ENCODE measurements at places on chromosomes 13 and 19.

DNA sequence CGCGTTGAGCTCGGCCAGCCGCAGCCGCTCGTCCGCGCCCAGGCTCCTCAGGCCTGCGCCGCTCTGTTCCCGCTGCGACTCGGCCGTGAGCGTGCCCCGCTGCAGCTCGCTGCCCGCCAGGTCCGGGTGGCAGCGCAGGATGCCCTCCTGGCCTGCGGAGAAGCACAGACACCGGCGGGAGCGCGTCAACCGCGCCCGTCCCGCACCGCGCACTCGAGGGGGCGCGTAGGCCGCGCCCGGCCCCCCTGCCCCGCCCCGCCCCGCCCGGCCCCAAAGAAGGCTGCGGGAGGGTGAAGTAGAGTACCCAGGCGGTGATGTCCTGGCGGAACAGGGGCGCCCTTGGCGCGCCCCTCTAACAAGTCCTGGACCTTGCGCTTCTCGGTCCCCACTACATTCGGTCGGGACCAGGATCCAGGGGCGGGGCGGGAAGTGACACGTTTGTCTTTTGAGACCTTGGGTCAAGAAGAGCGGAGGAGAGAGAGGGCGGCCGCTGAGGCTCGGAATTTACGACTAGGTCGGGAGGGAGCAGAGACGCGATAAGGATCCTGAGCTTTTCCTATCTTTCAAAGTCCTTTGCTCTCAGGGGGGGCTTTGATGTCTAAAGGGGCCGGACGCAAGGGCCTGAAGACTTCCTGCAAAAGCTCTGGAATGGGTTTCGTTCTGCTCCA is 9.3 kb upstream of the CDX2 start:
- DNase-seq = no peak

- DNase-seq = no peak
Measured at GRCh38 chr13:68066879-68067513, 836.9 kb upstream of the PCDH9 start.

DNA sequence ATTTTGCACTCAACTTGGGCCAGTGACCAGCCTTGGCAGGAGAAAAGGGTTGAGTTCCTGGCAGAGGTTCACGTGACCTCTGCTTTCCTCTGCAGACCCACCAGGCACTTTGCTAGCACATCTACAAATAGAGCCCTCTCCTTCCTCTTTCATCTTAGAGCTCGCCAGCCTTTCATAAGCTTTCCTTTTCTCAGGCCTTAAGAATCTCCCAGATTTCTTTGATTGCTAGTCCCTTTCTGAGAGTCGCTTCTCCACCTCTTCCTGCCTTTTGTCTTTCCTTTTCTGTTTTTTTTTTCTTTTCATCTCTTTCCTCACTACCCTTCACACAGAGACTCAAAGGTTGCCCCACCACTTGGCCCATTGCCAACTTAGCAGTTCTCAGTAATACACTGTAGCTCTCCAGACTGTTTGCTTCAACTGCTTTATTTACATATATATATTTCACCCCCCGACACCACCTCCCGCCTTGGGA is 375.7 kb upstream of the SPRY2 start:
- no peak for DNase-seq

GRCh38 chr13:51412431-51412830 is 40.4 kb downstream of the INTS6 start:
- DNase-seq = no peak

DNA sequence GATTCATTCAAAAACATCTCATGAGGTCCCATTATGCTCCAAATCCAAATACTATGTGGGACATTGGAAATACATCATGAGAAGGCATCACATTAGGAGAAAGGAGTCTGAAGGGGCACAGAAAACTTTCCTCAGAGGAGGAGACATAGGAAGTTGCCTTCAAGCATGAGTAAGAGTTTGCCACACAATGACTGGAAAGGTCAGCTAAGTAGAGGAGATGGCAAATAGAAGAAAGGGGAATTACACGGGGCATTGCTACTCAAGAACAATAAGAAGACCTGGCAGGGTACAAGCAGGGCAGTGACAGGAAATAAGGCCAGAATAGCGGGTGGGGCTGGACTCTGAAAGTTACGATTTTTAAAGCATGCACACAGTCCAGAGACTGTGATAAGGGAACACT is 231.6 kb downstream of the SPRY2 start:
- no peak for DNase-seq

DNA sequence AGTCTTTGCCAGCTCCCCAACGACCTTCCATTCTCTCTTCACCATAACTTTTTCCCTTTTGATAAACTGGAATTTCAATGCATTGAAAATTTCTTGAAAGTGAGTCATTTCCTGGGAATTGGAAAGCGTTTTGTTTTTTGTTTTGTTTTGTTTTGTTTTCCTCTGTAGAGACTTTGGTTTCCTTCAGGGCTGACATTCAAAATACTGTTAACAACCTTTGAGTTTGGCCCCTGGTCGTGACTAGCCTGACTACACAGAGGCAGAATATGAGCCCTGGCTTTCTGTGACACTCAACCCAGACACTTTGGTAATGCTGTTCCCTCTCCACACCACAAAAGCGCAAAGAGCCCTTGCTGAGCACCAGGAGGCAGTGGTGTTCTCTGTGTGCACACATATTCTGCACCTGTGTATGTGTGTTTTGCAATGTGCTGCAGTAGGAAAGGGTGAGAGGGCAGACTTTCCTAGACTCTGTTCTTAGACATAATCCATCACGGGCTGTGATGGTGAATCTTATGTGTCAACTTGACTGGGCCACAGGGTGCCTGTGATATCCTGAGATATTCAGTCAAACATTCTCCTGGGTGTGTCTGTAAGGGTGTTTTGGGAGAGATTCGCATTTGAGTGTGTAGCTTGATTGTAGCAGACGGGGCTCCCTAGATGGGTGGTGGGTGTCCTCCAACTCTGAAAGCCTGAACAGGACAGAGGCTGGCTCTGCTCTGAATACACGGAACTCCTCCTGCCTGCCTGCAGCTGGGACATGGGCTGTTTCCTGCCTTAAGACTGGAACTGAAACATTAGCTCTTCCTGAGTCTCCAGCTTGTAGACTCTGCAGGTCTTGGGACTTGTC is 29.5 kb upstream of the ANKRD10 start:
- no peak for DNase-seq

DNA sequence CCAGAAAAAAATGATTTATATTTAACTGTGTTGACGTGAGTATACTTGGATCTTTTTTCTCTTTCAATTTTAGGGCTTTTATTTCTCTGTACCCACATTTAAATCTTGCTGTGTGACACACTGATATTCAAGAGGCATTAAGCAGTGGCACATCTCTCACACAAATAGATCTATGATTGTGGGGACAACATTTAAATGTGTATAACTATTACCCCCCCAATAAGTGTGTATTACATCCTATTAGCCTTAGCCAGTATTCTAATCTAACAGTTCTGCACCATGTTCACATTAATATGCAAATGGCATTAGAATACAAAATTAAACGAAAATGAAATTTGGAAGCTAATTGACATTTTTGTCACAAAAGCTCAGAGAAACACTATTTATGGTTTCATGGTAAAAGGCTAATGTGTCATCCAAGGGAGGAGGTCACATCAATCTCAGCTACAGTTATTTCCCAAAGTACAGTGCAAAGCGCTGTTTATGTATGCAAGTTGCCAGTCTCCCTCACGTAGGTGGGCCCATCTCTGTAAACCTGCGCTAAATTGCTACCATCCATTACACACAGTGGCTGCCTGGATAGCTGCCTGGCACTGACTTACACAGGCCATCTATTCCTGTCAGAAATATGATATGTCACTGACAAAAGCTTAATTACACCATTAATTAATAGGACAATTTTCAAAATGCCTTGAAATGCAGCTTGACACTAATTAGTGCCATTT is 984.7 kb upstream of the PCDH9 start:
- no peak for DNase-seq

DNA sequence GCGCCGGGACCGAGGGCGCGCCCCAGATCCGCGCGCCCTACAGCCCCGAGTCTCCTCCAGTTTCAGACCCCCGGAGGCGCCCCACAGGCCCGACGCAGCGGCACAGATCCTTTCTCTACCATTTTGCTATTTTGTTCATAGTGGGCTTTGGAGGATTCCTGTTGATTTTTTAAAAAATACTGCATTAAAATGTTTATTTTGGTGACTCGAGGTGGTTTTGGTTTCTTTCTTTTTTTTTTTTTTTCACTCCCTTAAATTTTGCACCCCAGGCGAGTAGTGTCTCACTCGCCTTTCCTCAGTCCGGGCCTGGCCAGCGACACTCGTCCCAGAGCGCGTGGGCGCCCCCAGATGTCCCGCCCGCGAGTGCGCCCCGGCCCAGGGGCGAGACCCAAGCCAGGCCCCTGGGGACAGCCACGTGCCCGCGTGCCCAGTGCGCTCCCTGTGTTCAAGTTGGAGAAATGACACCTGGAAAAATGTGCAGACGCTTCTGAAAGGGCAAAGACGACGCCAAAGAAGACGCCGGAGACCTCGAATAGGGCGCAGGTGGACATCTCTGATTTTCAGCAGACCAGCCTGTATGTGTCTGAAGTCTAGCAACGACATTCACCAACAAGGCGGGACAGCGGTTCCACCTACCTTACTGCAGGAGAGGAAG is 471 bp upstream of the INSR start:
- DNase-seq = no peak

DNA sequence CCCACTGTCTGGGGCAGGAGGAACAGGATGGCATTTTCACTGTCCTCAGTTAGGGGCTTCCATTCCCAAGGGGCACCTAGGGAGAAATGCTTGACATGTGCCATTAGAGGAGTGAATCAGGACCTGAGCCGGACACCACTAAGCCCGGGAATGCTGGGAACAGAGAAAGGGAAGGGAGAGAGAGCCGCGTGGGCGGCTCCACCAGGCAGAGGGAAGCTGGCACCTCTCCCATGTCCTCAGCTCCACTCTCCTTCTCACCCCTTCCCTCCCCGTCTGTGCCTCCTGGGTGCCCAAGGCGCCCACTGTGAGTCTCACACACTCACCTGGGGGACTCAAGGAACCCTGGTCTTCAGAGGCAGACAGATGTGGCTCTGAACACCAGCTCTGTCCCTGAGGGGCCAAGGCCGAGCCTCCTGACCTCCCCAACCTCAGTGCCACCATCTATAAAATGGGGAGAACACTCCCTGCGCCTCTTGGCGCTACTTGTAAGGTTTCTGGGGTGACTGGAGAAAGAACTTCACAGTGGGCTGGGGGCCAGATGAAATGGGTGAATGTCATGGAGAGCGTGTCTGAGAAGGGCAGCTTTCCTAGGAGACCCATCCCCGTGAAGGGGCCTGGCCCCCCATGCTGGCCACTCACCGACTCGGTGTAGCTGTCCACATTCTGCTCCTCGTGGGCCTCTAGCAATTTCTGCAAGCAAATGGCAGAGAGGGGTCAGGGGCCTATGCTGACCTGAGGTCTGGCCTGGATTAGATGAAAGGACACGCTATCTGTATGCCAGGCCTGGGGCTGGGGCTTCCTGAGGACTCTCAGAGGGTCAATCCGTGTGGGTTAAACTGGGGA is 5.3 kb upstream of the KPTN start:
- DNase-seq = no peak

DNA sequence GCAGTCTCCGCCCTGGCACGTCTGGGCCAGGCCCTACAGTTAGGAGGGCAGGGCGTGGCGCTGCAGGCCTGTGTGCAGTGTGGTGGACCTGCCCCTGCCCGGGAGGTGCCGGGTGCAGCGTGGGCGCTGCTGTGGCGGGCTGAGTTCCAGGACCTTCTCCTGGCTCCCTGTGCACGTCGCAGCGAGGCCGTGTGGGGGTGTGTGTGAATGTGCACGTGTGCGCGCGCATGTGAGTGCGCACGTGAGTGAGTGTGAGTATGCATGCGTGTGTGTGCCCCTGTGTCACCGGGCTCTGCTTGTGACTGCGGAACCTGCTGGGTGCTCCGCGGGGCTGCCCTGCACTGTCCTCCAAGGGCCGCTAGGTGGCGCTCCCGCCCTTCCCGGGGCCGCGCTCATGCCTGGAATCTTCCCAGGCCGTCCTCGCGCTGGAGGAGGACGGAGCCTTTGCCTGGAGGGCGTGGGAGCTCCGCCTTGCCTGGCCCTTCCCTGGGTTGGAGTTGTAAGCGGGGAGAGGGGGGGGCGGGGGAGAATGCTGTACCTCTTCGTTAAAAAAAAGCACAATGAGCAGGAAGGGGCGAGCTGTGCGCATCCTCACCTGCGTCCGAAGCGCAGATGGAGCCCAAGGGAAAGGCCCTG is 79.3 kb downstream of the KDM4B start:
- no peak for DNase-seq

DNA sequence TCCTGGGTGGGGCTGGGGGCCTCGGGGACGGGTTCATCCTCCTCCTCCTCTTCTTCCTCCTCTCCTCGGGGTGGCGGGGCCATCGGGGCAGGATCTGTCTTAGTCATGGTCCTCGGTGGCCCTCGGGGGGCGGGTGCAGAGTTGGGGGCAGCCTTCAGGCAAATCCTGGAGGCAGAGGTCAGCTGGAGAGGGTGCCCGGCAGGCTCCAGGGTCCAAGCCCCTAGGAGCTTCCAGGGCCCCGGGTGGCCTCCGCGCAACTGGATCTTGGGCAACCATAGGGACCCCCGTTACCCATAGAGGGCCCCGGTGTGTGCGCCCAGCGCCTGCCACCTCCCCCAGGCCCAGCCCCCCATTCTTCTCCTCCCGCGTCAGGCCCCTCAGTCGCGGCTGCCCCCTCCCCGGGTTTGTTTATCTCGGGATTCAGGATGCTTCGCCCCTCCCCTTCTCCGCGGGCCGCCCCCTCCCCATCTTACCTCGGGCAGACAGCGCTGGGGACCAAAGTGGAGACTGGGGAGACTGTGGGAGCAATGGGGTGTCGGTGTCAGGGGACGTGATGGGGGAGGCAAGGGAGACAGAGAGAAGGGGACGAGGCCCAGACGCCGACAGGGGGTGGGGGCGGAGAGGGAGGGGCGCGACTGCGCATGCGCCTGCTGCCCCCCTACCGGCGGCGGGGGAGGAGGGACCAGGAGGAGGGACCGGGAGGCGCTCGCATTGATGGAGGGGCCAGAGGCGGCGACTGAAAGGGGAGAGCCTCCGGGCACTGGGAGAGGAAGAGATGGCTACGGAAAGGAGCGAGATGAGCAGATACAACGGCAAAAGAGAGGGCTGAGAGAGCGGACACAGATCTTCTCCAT is at the start of gene CLIP3:
TSS of gene CLIP3 (minus strand) at position 623 of the 854 bp plus-strand sequence. CDS start at position 107, 516 bp downstream.
- DNase-seq = no peak

DNA sequence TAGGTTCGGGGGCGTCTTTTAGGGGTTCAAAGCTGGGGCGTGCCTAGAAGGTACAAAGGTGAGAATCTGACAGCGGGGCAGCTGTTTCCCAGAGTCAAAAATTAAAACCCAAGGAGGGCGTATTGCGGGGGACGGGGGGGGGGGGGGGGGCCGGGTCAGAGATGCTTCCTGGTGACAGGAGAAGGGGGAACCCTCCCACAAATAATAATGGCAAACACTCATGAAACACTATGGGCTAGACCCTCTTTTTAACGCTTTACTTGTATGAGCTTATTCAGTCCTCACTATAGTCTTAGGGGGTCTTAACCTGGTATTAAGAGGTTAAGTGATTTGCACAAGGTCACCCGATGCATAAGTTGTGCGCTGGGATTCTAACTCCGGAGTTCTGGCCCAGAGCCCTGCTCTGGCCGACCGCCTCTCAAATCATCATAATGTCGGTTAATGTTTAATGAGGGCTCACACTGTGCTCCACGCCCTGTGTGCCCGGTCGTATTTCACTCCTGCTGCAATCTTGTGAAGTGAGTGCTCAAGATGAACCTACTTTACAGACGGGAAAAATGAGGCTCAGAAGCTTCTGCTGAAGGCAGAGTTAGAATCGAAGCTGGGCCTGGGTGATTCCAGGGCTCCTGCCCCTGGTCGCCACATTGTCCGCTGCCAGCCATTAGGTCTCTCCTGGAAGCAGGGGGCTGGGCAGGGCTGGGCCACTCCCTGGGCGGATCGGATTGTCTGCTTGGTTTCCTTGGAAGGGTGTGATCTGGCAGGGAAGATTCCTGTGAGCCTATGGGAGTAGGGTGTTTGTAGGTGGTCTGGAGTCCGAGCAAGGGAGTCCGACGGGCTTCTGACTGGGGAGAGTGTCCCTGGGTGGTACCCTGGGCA is 964 bp downstream of the PAK4 start:
- no peak for DNase-seq
